Activated CD8-positive, alpha-beta T cell treated with anti-CD3 and anti-CD28 coated beads for 36 hours (primary cell): ENCODE measurements at places on chromosomes 12 and 14. TPM values are rescaled to one million over a fixed set of nuclear protein-coding genes. Genes with fewer than 3 reads are reported as not detected.

NFE2 gene
- total RNA-seq = not detected

HOXC12 gene
- not detected for total RNA-seq

ADAMTS20 gene
- not detected for total RNA-seq

MYO1H gene
- total RNA-seq = not detected

CRACR2A gene
- 24.7 TPM for total RNA-seq

CMA1 gene
- not detected for total RNA-seq

TAS2R31 gene
- 1.2 TPM for total RNA-seq

CHST11 gene
- total RNA-seq = 33.9 TPM

ZNF140 gene
- 10.6 TPM for total RNA-seq

FGF23 gene
- total RNA-seq = not detected

KLRC1 gene
- 5.3 TPM for total RNA-seq

- H3K36me3 ChIP-seq = peaks cover 43% of the 10 kb centered on the region
- peak overlapping the region; percentile 9 for H3K4me3 ChIP-seq
- H3K27me3 ChIP-seq = no peaks in the 10 kb centered on the region
- H3K4me1 ChIP-seq = peaks cover 52% of the 10 kb centered on the region
- H3K27ac ChIP-seq = peak overlapping the region; percentile 73
Observed at GRCh38 chr12:128818065-128819022, 5.4 kb downstream of the SLC15A4 start.

- no peak overlapping the region for H3K4me3 ChIP-seq
- DNase-seq = no peak
- no peaks in the 10 kb centered on the region for H3K4me1 ChIP-seq
- no peaks in the 10 kb centered on the region for H3K36me3 ChIP-seq
Observed at GRCh38 chr14:26113911-26114640, 483.8 kb downstream of the NOVA1 start.

- H3K27ac ChIP-seq = no peak overlapping the region
- no peaks in the 10 kb centered on the region for H3K27me3 ChIP-seq
- H3K4me1 ChIP-seq = no peaks in the 10 kb centered on the region
- no peak for DNase-seq
- H3K4me3 ChIP-seq = no peak overlapping the region
- peaks cover 42% of the 10 kb centered on the region for H3K36me3 ChIP-seq
Observed at GRCh38 chr12:92810370-92810769, 107.6 kb downstream of the PLEKHG7 start.

GRCh38 chr12:53340398-53340797 lies 4.2 kb upstream of the SP7 start:
- no peak overlapping the region for H3K4me3 ChIP-seq
- no peak overlapping the region for H3K27ac ChIP-seq
- no peaks in the 10 kb centered on the region for H3K36me3 ChIP-seq
- H3K4me1 ChIP-seq = peaks cover 24% of the 10 kb centered on the region
- peaks cover 32% of the 10 kb centered on the region for H3K27me3 ChIP-seq

DNA sequence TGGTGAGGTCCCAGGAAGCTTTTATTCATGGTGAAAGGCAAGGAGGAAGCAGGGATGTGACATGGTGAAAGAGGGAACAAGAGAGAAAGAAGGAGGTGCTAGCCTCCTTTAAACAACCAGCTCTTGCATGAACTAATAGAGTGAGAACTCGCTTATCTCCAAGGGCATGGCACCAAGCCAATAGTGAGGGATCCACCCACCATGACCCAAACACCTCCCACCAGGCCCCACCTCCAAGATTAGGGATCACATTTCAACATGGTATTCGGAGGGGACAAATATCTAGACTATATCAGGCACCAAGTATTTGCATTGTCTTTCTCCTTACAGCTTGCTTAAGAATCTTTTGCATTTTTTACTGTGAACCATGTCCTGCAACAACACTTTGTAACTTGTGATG lies 91.9 kb upstream of the DHRS4 start:
- H3K27ac ChIP-seq = no peak overlapping the region
- no peak overlapping the region for H3K4me3 ChIP-seq
- peaks cover 6% of the 10 kb centered on the region for H3K27me3 ChIP-seq
- DNase-seq = no peak
- H3K36me3 ChIP-seq = no peaks in the 10 kb centered on the region

GRCh38 chr14:46788994-46789393 lies 137.4 kb upstream of the RPL10L start:
- no peaks in the 10 kb centered on the region for H3K4me1 ChIP-seq
- no peaks in the 10 kb centered on the region for H3K36me3 ChIP-seq
- H3K27ac ChIP-seq = no peak overlapping the region
- no peak overlapping the region for H3K4me3 ChIP-seq

GRCh38 chr12:64633011-64633939 lies 23.0 kb downstream of the RASSF3 start:
- peak overlapping the region; percentile 80 for H3K27ac ChIP-seq
- peaks cover 54% of the 10 kb centered on the region for H3K36me3 ChIP-seq
- no peak for DNase-seq
- peaks cover 69% of the 10 kb centered on the region for H3K4me1 ChIP-seq
- no peaks in the 10 kb centered on the region for H3K27me3 ChIP-seq
- no peak overlapping the region for H3K4me3 ChIP-seq

DNA sequence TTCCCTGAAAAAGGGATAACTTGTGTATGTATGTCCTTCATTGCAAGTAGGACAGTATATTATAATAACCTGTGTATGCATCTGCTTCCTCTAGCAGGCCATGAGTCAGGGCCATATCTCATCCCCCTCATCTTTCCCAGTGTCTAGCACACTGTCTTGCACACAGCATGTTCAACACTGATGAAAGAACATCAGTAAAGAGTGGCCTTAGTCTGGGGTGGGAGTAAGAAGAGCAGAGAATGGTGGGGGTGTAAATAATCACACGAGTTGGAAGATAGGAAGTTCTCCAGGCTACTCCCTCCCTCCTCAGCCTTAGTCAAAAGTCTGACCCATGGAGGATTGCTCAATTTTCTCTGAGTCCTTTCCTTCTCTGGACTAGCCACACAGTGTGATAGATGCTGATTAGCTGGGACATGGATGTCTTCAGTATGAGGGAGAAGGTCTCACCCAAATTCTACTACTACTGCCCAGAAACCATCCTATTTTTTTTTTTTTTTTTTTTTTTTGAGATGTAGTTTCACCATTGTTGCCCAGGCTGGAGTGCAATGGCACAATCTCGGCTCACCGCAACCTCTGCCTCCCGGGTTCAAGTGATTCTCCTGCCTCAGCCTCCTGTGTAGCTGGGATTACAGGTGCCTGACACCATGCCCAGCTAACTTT lies 14.6 kb upstream of the SP1 start:
- no peak overlapping the region for H3K4me3 ChIP-seq
- peak overlapping the region; percentile 83 for H3K27ac ChIP-seq
- H3K36me3 ChIP-seq = no peaks in the 10 kb centered on the region
- no peak for DNase-seq
- H3K27me3 ChIP-seq = no peaks in the 10 kb centered on the region

DNA sequence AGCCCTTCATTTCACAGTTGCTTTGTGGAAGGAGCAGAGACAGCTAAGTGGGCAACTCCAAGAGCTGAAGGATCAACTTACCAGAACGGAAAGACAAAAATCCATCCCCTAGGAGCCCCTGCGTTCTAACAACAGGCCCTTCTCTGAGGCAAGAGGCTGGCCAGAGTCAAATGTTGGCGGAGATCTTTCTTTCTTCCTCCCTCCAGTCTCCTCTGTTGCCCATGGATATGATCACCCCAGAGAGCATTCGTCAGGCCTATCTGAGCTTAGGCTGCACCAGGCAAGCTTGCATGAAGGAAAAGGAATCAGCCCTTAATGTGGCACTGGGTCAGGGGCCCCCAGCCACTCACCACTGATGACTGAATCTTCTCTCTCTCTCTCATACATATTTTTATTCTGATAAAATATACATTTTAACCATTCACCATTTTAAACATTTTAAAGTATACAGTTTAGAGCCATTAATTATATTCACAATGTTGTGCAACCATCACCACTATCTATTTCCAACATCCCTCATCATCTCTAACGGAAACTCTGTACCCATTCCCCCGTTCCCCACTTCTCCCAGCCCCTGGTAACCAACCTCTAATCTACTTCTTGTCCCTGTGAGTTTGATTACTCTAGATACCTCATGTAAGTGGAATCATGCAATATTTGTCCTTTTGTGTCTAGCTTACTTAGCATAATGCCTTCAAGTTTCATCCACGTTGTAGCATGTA lies 52.9 kb upstream of the CCND2 start:
- no peak for DNase-seq
- H3K27me3 ChIP-seq = peaks cover 2% of the 10 kb centered on the region
- no peak overlapping the region for H3K27ac ChIP-seq
- H3K36me3 ChIP-seq = no peaks in the 10 kb centered on the region
- peaks cover 24% of the 10 kb centered on the region for H3K4me1 ChIP-seq

- H3K4me1 ChIP-seq = no peaks in the 10 kb centered on the region
- H3K27ac ChIP-seq = no peak overlapping the region
- no peak for DNase-seq
- no peaks in the 10 kb centered on the region for H3K36me3 ChIP-seq
- no peak overlapping the region for H3K4me3 ChIP-seq
Observed at GRCh38 chr14:84535484-84535883, 994.5 kb upstream of the FLRT2 start.

- no peaks in the 10 kb centered on the region for H3K4me1 ChIP-seq
- DNase-seq = peak; percentile 90
- H3K36me3 ChIP-seq = no peaks in the 10 kb centered on the region
- no peak overlapping the region for H3K27ac ChIP-seq
- no peak overlapping the region for H3K4me3 ChIP-seq
Observed at GRCh38 chr12:57182918-57183575, 33.5 kb upstream of the NXPH4 start.

DNA sequence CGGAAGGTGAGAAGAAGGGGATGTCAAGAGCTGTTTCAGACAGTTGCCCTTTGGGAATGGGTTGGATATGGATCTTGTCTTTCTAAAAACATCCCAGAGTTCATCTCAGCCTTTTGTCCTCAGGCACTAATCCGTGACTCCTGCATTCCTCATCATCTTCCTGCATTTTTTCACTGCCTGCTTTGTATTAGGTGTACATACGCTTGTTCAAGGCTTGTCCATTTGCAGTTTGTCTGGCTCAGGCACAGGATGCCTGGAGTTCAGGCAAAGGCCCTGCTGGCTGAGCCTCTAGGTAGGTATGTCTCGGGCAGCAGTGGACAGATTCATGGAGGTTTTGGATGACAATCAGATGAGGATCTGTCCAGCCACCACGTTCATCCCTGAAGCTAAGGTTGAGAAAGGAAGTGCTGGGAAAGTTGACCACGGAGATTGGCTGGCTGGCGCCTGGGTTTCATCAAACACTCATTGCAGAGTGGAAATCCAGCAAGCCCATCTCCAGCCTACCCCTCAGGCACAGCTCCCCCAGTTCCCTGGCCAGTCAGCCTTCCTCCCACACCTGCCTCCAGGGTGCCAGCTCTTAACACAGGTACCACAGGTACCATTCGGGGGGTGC lies 12.4 kb upstream of the TMEM106C start:
- no peaks in the 10 kb centered on the region for H3K4me1 ChIP-seq
- peaks cover 2% of the 10 kb centered on the region for H3K27me3 ChIP-seq
- no peaks in the 10 kb centered on the region for H3K36me3 ChIP-seq
- H3K4me3 ChIP-seq = no peak overlapping the region
- H3K27ac ChIP-seq = no peak overlapping the region

DNA sequence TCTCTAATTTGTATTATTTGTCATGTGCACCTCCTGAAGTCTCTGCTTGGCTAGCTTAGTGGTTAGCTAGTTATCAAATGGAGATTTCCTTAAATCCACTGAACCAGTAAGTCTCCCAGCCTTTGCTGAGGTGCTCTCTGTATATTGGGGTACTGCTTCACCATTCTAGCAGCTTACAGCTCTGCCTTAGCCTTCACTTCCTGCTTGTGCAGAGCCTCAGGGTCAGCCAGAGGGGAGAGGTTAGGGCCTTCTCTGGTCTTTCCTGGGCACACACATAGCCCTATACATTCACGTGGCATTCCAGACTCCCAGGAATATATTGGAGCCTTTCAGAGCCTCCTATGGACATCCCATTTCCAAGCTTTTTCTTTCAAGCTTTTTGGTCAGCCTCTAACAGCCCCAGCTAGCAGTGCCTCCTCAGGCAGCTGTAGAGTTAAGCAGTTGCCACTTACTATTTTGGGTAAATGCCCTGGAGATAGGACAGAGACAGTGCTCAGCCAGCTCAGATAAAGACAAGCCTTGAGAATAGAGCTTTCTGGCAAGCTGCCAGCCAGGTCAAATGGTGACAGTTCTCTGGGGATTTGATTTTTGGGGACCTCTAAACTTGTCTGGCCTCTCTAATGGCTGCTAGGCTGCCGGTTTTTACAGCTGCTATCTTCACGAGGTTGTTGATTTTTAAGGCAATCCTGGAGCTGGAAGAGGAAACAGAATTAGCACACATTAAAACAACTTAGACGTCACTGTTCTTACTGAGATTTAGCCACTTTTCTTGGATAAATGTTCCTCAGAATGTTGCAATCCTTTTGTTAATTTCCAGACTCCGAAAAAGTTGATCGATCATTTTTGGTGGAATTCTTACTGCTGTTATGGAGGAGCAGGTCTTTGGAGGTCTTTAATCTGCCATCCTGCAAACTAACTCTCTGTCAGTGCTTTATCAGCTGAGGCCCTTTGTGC lies 32.9 kb downstream of the FBXW8 start:
- H3K4me1 ChIP-seq = no peaks in the 10 kb centered on the region
- H3K36me3 ChIP-seq = peaks cover 29% of the 10 kb centered on the region
- no peak overlapping the region for H3K4me3 ChIP-seq
- DNase-seq = no peak

DNA sequence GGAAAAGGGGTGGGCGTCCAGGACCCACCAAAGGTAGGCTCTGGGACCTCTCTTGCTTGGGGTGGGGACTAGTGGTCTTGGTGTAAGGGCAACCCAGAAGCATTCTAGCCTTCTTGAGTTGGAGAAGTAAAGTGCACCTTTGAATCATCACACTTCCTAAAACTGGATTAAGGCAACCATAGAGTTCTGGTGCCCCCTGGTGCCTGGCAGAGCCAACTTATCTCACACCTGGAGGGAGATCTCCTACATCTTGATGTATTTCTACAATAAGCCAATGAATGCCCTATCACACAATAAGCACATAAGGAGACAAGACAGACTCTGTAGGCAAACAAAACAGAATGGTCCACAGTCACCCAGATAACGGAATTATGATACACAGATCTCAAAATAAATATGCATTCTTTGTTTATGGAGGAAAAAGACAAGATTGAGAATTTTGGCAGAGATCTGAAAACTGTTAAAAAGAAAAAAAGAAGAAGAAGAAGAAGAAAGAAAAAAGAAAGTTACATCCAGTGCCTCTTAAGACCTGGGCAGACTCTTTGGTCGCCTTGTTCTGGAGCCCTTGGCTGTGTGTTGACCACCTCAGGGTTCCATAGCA lies 95.9 kb upstream of the PPP2R5C start:
- peaks cover 21% of the 10 kb centered on the region for H3K27me3 ChIP-seq
- no peak overlapping the region for H3K27ac ChIP-seq
- H3K36me3 ChIP-seq = peaks cover 4% of the 10 kb centered on the region
- H3K4me1 ChIP-seq = no peaks in the 10 kb centered on the region
- no peak overlapping the region for H3K4me3 ChIP-seq
- DNase-seq = peak; percentile 61

- no peak overlapping the region for H3K4me3 ChIP-seq
- no peak for DNase-seq
- H3K27ac ChIP-seq = no peak overlapping the region
- H3K27me3 ChIP-seq = no peaks in the 10 kb centered on the region
Observed at GRCh38 chr12:123516216-123516780, 17.2 kb downstream of the RILPL1 start.
